ENCODE measurements at places on chromosomes 2 and 18.
A peak's percentile ranks its signal among the peaks of the same experiment; 100 is the strongest.

- no peak for DNase-seq
Observed at GRCh38 chr2:109529532-109530449, 84.0 kb downstream of the SEPTIN10 start.

DNA sequence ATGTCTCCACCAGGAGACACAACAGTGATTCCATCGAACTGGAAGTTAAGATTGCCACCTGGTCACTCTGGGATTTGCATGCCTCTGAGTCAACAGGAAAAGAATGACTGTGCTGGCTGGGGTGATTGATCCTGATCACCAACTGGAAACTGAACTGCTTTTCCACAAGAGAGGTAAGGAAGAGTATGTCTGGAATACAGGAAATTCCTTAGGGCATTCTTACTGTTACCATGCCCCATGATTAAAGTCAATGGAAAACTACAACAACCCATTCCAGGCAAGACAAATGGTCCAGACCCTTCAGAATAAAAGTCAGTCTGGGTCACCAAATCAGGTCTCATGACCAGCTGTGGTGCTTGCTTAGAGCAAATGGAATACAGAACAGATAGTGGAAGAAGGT, 12.0 kb upstream of the DDX1 start:
- DNase-seq, result no peak

GRCh38 chr2:105391058-105391627, 7.7 kb downstream of the FHL2 start:
- no peak for DNase-seq

- DNase-seq, result no peak
Observed at GRCh38 chr2:65980531-65980930, 454.4 kb upstream of the MEIS1 start.

- DNase-seq, result no peak
Observed at GRCh38 chr2:203782262-203782976, 76.0 kb downstream of the CD28 start.

- DNase-seq, result no peak
Observed at GRCh38 chr2:216546241-216546640, 47.6 kb downstream of the RPL37A start.

DNA sequence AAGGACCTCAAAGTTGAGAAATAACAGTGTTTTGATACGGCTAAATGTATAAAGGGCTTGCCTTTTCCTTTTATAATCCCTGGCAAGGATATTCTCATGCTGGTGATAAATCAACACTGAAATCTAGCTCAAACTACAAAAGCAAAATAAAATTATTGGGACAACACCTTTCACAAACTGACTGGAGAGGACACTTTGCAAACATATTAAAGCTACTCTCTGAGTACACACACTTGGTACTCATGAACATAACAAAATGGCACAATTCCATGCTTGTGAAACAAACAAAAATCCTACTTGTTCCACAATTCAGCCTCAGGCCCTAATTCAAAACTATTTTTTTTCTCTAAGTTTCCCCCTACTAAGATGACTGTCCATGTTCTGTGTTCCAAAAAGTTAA, 305.8 kb downstream of the ETAA1 start:
- DNase-seq, result no peak

DNA sequence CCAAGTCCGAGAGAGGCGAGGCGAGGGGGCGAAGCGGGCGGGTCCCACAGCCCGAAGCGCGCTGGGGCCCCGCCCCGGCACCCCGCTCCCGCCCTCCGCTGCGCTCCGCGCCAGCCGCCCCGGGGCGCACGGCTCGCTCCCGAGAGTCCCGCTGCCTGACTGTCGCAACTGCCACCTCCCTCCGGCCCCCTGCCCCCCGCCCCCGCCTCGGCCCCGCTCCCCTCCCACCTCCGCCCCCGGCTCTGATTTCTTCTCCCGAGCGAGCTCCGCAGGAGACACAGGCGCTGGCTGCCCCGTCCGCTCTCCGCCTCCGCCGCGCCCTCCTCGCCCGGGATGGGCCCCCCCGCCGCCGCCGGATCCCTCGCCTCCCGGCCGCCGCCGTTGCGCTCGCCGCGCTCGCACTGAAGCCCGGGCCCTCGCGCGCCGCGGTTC, at the start of gene WNT6:
Gene WNT6, plus strand, starts transcription at position 250 of the 432 bp plus-strand sequence. CDS start 233 bp downstream, outside the sequence.
- DNase-seq, result no peak

DNA sequence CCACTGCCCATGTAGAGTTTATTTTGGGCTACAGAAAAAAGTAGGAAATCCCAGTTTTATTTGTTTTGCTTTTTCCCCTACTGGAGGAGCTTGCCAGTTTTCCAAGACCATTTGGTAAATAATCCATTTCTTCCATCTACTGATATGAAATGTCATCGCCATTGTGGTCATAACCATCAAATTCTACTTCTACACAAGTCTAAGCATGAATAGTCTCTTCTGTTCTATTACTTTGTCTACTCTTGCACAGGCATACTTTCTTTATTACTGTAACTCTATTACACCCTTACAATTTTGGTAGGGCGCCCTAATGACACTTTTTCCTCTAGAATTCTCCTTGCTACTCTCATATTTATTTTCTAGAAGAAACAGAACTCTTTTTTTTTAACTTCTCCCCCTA, 120.7 kb downstream of the ATAD2B start:
- DNase-seq, result no peak

GRCh38 chr18:79058007-79058406, 11.2 kb upstream of the ATP9B start:
- no peak for DNase-seq

GRCh38 chr2:236824836-236825235, 255.2 kb downstream of the ACKR3 start:
- peak; percentile 90 for DNase-seq

GRCh38 chr2:211498551-211499205, 942.3 kb downstream of the CPS1 start:
- no peak for DNase-seq

GRCh38 chr2:9627310-9627709, 3.5 kb downstream of the YWHAQ start:
- DNase-seq, result no peak

GRCh38 chr2:75334076-75334475, 134.8 kb upstream of the TACR1 start:
- DNase-seq, result no peak

DNA sequence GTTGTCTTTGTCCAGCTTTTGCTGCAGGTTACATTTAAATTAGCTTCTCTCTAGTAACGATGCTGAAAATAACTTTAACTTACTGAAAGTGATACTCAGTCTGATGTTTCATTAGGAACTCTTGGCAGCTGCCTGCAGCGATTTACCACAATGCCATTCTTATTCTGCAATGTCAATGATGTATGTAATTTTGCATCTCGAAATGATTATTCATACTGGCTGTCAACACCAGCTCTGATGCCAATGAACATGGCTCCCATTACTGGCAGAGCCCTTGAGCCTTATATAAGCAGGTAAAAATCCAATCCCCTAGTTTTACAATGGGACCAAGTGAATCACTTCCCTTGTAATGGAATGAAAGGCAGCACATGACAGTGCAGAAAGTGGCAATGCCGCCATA, 16.3 kb upstream of the MFF start:
- DNase-seq, result no peak

GRCh38 chr18:71079606-71080005, 790.8 kb downstream of the SOCS6 start:
- DNase-seq, result no peak

DNA sequence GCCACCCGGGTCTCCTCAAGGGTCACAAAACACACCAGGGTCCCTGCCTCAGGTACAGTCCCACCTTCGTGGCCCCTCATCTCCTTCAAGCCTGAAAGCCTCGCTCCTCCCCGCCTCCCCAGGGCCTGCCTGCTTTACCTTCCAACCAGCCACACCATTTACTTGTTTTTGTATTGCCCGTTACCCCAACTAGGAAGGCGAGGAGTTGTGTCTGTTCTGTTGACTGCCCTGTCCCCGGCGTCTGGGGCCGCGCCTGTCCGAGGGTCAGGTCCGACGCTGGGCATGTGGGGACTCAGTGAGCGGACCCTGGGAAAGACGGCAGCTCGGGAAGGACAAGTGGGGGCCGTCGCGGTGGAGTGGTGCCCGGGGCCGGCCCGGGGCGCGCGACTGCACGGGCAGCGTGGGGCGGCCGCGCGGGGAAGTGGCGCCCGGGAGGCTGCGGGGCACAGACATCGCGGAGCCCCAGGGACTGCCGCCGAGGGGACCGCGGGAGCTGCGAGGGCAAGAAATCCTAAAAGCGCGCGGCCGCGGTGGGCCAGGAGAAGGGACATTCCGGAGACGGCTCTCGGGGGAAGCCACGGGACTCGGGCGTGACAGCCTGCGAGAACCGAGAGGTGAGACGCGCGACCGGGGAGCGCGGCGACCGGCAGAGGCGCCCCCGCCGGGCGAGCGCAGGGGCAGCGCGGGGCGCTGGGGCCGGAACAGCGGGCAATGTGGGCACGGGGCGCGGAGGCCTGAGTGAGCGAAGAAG, 797 bp upstream of the GRHL1 start:
- no peak for DNase-seq

DNA sequence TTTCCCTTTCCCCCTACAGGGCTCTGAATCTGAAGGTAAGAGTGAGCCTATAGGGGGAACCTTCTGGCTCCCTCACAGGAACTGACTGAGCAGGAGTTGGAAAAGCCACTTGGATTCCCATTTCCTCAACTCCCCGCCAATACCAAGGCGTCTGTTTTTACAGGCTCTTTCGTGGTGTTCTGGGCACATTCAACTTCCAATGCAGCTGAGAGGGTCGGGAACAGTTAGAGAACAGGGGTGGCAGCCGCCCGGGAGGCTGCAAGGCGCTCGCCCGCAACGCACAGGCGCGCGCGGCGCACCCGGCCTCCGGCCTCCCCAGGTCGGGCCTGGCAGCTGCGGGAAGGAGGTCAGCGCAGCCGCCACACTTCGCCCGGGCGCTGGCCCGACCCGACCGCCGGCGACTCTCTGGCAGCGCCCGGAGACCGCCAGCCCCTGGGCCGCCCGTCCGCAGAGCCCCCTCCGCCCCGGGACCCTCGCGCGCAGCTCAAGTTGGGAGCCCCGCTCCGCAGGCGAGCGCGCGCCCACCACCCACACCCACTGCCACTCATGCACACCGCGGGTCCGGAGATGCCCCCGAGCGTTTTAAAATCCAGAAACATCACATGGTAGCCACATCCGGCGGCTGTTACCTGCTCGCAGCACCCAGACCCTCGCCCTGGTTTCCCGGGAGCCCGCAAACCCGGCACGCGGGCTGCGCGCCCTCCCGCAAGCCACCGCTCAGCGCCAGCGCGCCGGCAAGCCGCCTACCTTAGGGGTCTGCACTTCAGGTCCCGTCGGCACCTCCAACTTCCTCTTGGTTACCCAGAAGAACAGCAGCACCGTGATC, 816 bp downstream of the GALNT14 start:
- DNase-seq, result no peak

DNA sequence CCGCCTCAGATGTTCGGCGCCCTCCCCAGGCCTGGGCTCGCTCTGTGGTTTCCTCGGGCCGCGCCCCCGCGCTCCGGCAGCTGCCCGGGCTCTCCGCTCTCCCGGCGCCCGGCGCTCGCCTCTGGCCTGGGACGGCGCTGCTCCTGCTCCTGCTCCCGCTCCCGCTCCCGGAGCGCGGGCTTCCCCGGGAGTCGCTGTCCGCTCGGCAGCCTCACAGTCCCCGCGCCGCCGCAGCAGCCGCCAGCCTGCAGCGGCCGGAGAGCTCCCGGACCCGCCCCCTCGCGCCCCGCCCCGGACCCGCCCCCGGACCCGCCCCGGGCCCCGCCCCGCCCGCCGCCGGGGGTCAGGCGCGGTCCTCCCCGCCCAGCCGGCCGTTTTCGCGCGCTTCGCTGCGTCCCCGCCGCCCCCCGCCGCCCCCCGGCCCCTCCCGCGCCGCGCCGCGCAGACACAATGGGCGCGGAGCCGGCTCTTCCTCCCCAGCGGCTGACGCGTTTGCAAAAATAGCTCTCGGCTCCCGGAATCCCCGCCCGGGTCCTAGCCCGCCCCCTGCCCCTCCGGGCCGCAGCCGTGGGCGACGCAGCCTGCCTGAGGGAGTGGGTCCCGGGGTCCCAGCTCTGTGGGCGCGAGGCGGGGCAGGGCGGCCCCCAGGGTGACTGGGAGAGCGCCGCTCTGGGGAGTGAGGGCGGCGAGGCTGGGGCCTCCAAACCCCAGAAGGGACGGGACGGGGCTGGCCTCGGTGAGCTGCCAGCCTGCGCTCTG, at the start of gene ARL4C:
Gene ARL4C, minus strand, starts transcription at position 247 of the 759 bp plus-strand sequence. CDS start 495 bp downstream, outside the sequence.
- no peak for DNase-seq

DNA sequence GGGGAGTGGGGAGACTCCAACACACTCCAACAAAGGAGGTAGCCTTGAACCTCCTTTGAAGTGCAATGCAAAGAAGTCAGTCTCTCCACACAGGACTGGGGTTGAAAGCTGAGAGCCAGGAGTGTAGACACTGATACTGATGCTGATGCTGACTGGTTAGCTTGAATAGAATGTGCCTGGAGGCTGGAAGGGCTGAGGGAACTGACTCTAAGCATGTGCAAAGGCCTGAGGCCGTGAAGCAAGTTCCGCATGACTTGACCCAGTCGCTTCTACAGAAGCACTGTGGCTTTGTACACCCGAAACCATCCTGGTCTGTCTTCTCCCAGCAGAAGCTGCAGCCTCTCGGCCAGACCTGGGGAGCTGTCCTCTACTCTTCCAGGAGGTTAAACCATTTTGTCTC, 10.4 kb downstream of the FOXI3 start:
- no peak for DNase-seq

- no peak for DNase-seq
Observed at GRCh38 chr2:234436482-234436837, 60.4 kb downstream of the ARL4C start.

GRCh38 chr18:68803356-68803755, 5.5 kb downstream of the CCDC102B start:
- no peak for DNase-seq

GRCh38 chr2:201404699-201405280, 46.5 kb downstream of the TRAK2 start:
- no peak for DNase-seq

- DNase-seq, result no peak
Observed at GRCh38 chr2:139067874-139068273, 287.7 kb upstream of the NXPH2 start.

DNA sequence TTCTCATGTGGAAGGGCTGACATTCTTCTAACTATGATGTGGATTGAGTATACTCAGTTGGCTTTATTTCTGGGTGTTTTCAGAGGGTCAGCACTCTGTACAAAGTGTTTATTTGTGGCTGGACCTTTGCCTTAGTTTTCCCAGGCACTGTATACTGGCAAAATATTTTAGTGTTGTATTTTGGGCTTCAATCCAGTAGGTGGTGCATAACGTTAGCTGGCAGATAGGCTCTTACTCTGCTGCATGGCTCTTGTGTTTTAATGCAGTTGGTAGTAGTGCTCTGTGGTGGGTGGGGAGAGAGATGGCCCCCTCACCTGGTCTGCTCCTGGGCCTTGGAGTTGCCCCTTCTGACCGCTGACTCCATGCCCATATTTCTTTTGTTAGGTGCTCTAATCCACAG, 75.6 kb upstream of the REG3A start:
- DNase-seq, result no peak

DNA sequence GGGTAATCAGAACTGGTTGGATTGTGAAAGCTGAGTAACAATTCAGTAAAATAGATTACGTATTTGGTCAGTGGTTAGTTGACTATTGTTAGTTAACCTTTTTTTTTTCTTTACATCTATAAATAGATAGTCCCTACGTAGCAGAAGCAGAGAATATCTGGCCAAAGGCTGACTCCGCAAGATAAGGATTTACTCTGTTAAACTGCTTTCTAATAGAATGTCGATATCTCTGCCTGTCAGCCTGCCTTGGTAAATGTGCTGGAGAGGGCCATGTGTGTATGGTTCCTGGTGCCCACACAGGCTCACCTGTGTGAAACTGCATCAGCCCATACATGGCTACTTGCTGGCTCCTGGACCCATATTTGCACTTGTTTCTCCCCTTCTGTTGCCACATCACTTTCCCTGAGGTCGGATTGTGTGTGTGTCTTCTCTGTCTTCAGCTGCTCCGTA, 94.4 kb downstream of the CRIM1 start:
- DNase-seq, result no peak

GRCh38 chr18:48473816-48474215, 64.6 kb upstream of the ZBTB7C start:
- no peak for DNase-seq

- DNase-seq, result no peak
Observed at GRCh38 chr18:22363867-22364463, 53.8 kb downstream of the CTAGE1 start.

Data from cerebellar nuclear complex (tissue), 1 donor.